ENCODE measurements at places on chromosomes 12 and 14.

DNA sequence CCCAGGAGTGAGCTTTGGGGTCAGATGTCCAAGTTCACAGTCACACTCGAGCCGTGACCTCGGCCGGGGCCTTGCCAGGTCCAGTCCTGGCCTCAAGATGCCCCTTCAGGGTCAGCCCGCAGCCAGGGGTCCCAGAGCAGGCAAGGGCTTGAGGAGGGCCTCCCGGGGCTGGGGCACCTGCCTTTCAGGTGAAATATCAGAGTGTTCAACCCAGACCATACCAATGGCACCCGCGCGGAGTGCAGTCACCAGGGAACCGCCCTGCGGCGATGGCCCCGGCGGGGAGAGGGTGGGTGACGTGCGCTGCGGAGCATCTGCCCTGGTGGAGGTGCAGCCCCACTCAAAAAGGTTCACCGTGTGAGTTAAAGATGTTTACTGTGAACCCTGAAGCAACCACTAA, 16.9 kb downstream of the LRCOL1 start:
- no peak for DNase-seq

- DNase-seq, result no peak
Measured at GRCh38 chr14:89228921-89229639, 188.0 kb downstream of the FOXN3 start.

DNA sequence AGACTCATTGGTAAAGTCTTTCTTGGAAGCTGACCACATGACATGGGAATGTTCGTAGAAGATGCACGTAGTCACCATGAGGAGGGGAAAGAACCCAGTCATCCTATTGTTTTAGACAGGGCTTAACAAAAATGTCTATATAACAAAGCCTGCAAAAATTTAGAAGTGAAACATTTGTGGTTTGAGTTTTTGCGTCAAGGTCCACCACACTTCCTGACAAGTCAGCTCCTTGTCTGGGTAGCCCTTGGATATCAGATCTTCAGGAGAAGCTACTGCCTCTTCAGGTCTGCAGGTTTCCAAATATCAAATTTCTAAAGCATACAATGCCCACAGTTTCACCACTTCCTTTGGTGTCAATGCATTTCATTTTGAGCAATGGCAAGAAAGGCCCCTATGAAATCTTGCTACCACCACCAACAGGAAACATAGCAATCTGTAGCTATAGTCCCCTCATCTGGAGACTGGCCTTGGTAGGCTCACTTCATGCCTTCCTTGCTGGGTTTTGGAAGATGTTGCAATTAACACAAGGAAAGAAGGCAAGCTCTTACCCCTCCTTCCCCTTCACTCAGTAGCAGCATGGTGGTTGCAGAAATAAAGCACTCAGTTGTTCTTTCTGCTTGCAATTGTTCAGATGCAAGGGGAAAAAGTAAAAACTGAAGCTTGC, 235.2 kb downstream of the PCNX1 start:
- peak; percentile 69 for DNase-seq

DNA sequence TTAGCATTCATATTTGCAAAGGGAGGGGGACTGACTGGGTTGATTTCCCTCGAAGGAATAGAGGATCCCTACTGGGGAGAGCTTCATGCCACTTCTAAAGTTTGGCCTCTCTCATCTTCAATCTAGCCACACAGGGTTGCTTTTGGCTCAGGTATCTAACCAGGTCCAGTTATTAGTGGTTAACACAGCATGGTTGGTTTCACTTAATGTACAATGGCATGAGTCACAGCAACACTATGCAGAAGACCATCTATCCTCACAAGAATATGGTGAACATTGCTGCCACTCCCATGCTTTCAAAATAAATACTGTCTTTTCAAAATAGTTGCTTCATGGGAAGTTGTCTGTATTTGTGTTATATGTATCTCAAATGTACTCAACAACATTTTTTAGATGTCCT, 6.6 kb upstream of the RAB3IP start:
- DNase-seq, result peak; percentile 71

DNA sequence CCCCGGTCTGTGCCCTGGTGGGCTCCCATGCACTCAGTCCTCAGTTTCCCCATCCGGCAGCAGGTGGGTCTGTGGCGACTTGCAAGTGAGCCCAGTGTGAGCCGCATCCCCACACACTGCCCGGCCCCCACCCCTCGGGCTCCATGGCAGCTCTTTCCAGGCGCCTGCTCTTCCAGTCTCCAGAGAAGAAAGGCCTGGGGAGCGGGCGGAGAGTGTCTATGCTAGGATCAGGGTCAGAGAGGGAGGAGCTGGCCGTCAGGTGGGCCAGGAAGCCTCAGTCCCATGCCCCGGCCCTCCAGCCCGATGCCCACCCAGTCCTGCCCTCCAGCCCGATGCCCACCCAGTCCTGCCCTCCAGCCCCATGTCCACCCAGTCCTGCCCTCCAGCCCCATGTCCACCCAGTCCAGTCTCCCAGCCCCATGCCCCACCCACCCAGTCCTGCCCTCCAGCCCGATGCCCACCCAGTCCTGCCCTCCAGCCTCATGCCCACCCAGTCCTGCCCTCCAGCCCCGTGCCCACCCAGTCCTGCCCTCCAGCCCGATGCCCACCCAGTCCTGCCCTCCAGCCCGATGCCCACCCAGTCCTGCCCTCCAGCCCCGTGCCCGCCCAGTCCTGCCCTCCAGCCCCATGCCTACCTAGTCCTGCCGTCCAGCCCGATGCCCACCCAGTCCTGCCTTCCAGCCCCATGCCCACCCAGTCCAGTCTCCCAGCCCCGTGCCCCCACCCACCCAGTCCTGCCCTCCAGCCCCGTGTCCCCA, 49.2 kb downstream of the FBRSL1 start:
- no peak for DNase-seq

DNA sequence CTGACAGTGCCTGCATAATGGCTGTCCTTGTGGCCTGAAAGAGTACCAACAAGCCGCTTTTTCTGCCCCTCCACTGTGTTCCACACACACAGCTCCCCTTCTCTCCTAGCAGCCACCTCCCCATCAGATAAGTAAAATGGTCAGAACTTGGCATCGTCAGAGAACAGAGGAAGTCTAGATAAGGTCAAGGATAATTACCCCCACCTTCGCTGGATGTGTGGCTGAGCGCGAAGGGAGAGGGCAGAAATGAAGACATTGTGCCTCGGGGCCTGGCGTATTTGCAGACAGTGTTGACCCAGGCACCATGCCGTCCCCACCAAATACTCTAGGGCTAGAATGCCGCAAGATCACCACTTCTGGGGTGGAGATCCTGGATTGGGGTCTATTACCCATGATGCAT, 30.6 kb downstream of the FBXO21 start:
- DNase-seq, result no peak

- DNase-seq, result no peak
Measured at GRCh38 chr14:105315211-105315721, 718 bp downstream of the PACS2 start.

- peak; percentile 92 for DNase-seq
Measured at GRCh38 chr12:45234139-45234865, 18.4 kb downstream of the ANO6 start.

- DNase-seq, result no peak
Measured at GRCh38 chr12:65925626-65926025, 101.3 kb downstream of the HMGA2 start.

- no peak for DNase-seq
Measured at GRCh38 chr14:99186956-99187690, 84.9 kb downstream of the BCL11B start.

- DNase-seq, result no peak
Measured at GRCh38 chr14:68800953-68801352, 8.1 kb upstream of the ZFP36L1 start.

GRCh38 chr12:93776581-93777018, 99.4 kb downstream of the CRADD start:
- no peak for DNase-seq

DNA sequence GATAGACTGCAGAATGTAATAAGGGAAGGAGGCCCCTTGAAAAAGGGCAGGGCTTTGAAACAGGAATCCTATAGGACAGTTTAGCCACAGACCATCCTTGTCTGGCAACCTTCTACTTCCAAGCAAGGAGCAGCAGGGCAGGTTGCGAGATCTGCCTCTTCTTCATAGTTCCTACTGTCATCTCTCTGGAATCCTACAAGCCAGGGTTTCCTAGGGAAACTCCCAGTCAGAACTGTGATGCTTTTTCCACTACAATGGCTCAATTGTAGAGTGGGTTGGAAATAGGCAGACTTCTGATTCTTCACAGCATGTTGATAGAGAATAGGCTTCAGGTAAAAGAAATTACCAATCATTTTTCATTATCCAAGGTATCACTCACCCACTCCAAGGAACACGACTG, 186.3 kb downstream of the DACT1 start:
- no peak for DNase-seq

GRCh38 chr12:111268738-111269572, 99.9 kb downstream of the PHETA1 start:
- DNase-seq, result no peak

GRCh38 chr12:96985515-96986362, 78.7 kb downstream of the NEDD1 start:
- no peak for DNase-seq

DNA sequence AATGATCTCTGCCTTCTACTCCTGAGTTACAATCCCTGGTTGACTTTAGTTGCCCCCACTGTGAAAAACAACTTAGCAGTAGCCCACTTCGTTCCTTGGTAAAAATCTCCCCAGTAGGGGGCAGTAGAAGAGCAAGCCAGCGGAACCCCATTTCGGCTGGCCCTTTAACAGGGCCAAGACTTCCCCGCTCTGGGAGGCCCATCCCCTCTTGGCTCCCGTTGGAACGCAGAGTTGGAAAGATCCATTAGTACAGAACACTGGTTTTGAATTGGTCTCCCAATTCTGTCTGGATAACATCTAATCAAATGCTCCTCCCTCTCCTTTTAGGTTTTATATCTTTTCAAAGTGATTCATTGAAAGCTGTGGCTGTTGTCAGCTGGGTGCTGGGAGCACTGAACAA, 1133.3 kb downstream of the BCL11B start:
- DNase-seq, result no peak

DNA sequence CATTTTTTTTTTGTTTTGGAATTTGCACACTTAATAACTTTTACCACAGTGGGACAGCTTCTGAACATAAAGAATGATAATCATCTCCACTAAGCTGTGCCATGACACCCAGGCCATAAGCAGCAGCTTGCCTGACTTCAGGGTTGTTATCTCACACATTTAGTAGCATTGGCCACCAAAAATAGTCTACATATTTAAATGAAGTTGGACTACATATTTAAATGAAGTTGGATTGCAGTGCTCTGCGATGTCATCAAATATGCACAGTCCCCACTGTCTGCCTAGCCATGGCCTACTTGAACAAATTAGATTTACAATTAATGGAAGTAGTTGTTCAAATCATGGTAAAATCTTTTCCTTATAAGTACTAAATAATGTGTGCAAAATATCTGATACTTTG, 101.0 kb downstream of the KLRB1 start:
- DNase-seq, result no peak

- no peak for DNase-seq
Measured at GRCh38 chr14:22533739-22534359, 55.2 kb downstream of the DAD1 start.

DNA sequence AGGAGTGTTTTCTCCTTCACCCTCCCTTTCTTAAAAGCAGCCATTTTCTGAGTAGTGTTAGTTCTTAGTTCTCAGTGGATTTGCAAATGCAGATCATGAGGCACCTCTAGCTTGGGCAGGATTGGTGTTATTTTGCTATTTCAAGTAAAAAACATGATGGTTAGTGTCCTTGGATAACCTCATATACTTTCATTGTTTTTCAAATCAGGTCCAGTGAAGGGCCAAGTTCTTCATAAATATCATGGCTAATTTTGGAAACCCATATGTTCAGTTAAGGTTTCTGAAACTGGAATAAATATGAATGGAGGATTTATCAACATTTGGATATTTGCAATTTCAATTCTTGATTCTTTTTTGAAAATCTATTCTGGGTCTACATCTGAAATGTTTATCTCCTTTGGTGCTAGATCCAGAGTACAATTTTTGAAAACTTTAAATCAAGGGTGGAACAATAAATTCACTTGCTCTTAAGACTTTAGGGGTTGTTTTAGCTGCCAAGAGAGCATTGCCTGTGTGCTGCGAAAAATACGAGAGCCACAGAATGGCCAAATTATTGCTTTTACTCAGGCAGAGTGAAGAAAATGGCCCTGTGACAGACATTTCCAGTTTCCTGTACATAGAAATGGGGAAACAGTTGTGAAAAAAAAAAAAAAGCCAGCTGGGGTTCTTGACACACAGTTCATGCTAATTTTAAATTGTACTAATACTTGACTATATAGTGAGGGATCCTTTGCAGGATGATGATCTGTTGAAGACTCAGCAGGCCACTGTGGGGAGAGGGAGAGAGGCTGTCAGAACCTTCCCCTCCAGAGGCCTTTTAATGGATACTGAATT, 104.6 kb downstream of the BICD1 start:
- no peak for DNase-seq

DNA sequence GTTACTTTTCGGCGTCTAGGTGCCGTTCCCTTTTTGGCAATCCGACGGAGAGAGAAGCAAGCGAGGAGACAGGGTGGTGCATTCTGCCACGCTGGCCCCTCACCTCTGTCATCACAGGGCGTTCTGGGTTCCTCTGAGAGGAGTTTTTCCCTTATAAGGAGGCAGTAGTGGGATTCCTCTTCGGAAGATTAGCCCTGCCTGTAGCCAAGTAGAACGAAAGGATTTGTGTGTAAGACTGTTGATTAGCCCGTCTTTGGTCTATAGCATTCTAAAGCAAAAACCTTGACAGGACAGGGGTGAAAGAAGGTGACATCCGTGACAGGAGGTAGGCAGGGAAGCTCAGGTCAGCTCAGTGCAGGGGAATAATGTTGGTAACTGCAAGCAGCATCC, 9.1 kb upstream of the NEMF start:
- DNase-seq, result peak; percentile 67

GRCh38 chr12:6161124-6161882, 36.8 kb upstream of the VWF start:
- DNase-seq, result no peak

DNA sequence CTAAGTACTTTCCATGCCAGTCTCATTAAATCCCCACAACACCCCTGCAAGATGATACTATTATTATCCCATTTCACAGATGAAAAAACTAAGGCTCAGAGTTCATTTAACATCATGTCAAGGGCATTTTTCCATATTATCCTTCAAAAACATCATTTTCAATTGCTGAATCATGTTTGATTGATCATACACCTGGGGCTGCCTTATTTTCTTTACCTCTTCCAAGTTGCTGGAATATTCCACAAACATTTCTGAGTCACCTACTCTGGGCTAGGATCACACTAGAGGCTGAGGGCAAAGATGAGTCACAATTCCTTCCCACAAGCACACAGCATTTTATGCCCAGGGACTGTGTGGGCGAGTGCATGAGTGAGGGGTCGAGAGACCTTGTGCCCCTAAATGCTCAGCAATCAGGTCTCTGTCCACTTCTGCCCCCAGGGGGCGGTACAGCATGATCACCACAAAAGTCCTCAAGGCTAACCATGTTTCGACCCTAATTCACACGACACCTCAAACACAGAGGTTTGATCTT, 14.1 kb upstream of the TMEM119 start:
- DNase-seq, result peak; percentile 90

- DNase-seq, result no peak
Measured at GRCh38 chr14:88613552-88614010, 50.7 kb downstream of the ZC3H14 start.

GRCh38 chr12:110818511-110818910, 28.3 kb upstream of the CCDC63 start:
- DNase-seq, result no peak

DNA sequence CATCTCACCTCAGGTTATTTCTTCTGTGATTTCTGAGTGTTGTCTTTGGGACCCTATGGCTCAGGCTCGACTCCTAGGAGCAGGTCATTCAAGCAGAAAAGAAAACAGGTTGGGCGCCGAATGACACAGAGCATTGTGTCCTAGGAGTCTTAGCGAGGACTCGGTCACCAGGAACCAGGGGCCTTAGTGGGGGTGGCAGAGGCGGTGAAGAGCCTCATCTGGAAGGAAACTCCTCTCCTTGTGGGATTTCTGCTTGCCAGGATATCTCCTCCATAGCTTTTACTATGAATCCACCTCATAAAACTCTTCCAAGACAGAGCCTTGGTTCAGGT, 630 bp downstream of the PLEKHH1 start:
- DNase-seq, result no peak

Data from kidney epithelial cell (primary cell).